ENCODE measurements at places on chromosomes 5 and 9. TPM values are rescaled to one million over a fixed set of nuclear protein-coding genes. Genes with fewer than 3 reads are reported as not detected.

The GFI1B gene
- polyA plus RNA-seq = 0.26 TPM

The INSL4 gene
- polyA plus RNA-seq = not detected

GRCh38 chr9:105346273-105346672 lies 101.6 kb upstream of the FSD1L start:
- no peak for DNase-seq

GRCh38 chr5:165565911-165566310 lies 2060.5 kb downstream of the MAT2B start:
- no peak for DNase-seq

GRCh38 chr5:39100301-39100850 lies 26.2 kb upstream of the RICTOR start:
- DNase-seq = no peak

GRCh38 chr9:134768709-134769351 lies 111.8 kb upstream of the FCN2 start:
- DNase-seq = peak; percentile 81

- DNase-seq = no peak
Observed at GRCh38 chr5:181197326-181197951, 7.6 kb downstream of the TRIM7 start.

- peak; percentile 77 for DNase-seq
Observed at GRCh38 chr9:35903049-35903448, 3.0 kb upstream of the HRCT1 start.
